ENCODE measurements at places on chromosomes 6 and 20.

GRCh38 chr20:53785320-53785719 is 191.7 kb upstream of the ZNF217 start:
- no peak for DNase-seq

DNA sequence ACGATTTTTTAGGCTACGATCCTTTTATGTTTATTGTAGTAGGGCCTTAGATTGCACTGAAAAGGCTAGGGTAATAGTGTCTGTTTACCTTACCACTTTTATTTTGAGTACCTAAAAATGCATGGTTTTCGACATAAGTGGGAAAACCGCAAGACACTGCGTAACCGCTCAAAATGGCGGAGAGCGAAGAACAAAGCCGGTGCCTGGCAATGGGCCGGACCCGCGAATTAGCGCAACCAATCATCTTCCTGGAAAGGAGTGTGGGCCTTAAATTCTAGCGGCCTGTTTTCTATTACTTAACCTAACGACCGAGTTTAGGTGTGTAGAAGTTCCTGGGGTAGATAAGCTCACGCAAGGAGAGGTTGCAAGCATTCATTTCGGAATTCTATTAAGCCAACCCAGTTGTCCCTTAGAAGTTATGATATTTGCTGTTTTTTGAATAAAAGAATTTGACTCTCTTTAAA is 118.0 kb downstream of the HFE start:
- DNase-seq: peak; percentile 91

GRCh38 chr6:148583631-148584030 is 163.2 kb upstream of the UST start:
- DNase-seq: no peak

DNA sequence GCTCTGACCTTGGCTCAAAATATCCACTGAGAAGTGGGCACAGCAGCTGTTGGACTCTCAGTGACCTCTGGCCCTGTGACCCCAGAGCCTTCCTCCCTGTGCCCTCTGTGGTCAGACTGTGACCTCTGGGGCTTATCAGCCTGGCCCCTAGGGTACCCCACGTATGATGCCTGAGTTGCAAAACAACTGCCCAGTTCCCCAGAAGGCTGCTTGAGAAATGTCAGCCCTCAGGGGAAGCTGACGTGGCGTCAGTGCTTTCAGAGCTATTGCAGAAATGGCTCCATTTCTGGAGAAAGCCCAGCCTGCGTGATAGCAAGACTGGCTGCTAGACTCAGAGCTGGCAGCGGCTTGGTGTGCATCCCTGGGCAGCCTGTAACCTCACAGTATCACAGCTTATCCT is 31.5 kb upstream of the TGM2 start:
- peak; percentile 87 for DNase-seq

- DNase-seq: no peak
Observed at GRCh38 chr6:154167126-154167525, 128.1 kb downstream of the OPRM1 start.

DNA sequence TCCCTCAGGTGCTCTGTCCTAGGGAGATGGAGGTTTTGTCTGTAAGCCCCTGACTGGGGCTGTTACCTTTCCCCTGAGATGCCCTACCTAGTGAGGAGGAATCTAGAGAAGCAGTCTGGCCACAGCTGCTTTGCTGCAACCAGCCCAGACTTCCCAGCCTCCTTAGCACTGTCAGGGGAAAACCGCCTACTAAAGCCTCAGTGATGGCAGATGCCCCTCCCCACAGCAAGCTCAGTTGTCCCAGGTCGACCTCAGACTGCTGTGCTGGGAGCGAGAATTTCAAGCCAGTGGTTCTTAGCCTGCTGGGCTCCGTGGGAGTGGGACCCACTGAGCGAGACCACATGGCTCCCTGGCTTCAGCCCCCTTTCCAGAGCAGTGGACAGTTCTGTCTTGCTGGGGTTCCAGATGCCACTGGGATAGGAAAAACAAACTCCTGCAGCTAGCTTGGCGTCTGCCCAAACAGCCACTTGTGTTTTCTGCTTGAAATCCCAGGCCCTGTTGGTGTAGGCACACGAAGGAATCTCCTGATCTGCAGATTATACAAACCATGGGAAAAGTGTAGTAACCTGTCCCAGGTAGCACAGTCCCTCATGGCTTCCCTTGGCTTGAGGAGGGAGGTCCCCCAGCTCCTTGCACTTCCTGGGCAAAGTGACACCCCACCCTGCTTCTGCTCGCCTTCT is 146.4 kb upstream of the PROKR2 start:
- DNase-seq: no peak

DNA sequence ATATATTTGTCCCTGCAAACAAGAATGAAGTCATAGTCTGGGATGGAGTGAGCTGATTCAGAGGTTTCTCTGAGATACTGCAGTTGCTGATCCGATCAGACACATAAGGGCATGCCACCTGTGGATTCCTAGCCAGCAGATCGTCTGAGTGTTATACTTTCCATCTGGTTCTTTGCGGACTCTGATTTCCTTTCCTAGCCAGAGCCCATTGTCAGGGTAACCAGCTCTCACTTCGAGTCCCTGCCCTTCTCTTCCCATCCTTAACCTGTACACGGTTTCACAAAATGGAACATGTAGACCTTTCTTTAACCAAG is 100.9 kb downstream of the TMEM200A start:
- DNase-seq: no peak

DNA sequence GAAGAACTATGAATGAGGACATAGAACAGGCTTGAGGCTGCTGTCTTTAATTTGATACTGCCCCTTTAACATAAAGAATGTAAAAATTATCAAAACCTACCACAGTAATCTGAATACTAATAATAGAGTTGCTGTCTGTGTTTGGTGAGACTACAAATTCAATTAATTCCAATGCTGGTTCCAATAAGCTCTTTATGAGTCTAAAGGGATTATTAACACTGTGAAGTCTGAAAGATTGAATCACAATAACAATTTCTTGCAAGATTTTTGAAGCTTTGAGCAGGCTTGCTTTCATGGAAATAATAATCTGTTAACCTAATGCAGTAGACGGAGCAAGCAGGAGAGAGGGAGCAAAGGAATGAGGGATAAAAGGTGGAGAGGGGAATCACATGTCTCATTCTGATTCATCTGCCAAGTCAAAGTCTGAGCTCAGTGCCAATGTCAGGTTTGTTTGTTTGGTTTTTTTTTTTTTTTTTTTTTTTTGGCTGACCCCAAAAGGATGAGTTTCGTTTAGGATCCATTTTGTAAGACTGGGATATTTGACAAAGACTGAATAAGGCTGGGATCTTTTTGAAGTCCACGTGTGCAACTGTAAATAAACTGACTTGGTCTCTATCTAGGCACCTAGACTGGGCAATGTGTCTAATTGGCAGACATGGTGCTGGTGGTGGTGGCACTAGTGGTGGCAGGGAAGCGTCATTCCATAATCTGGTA is 211.6 kb downstream of the RNF144B start:
- no peak for DNase-seq

DNA sequence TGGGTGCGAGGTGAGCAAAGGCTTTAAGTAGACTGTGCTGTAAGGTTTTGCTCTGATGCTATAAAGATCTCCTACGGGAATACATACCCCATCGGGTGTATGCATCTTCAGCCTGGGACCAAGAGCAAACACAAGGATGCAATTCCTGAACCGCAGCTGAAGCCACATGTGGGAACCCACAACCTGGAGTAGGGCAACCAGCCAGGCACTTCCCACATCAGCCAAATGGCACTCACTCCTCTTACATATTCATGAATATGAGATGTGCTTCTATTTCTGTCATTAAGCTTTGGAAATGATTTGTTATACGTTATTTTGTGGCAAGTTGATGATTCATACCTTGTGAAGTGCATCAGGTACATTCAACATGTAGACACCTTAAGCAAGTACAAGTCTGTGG is 619.2 kb downstream of the C6orf118 start:
- no peak for DNase-seq

DNA sequence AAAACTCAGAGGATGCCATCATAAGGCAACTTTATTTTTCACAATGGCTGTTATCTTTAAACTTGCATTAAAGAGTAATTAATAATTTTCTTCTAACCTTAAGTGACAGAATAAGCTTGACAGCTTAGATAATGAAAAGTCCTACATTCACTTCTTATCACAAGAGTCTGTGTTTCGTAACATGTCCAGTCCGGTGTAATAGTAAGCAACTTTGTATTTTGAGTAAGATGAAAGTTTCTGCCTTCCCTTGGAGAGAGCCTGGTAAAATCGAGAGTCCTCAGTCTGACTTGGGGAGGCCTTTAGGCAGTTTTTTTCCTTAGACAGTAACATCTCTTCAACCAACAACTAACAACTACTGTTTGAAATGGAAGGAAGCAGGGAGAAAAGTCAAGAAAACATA is 195.6 kb downstream of the GRM1 start:
- DNase-seq: no peak

DNA sequence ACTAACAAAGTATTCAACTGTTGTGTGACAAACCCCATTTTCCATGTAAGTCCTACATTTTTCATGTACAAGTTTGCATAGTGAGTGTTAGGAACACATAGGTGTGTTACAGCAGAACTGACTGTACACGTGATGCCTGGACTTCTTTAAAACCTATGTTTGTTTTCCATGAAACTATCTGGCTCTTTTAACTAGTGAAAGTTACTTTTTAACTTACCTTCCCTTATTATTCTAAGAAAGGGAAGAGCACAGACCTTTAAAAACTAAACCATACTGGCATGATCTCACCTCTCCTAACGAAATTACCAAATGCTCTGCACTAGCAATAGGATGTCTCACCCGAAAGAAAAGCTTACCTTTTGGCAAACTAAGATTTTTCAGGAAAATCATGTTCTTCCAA is 87.8 kb downstream of the CENPW start:
- DNase-seq: no peak

DNA sequence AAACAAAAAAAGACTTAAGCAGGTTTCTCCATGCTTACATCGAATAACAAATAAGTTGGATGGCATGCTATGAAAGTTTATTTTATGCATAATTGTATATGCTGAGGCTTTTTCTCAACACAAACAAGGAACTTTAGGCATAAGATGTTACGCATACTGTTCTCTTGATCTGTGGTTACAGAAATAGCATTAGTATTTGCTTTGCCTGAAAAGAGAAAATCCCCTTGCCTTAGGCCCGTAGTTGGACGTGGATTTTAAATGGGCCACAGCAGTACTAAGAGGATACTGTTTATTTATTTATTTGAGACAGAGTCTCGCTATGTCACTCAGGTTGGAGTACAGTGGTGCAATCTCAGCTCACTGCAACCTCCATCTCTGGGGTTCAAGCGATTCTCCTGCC is 19.0 kb downstream of the LYRM2 start:
- no peak for DNase-seq

All from mesenchymal stem cell (in vitro differentiated cells and primary cell).